Glutamatergic neuron (in vitro differentiated cells): ENCODE measurements at places on chromosomes 5 and 9.

GRCh38 chr9:105355781-105356180 is 92.1 kb upstream of the FSD1L start:
- no peak for DNase-seq

GRCh38 chr9:34988218-34989002 is 1.1 kb upstream of the DNAJB5 start:
- DNase-seq = peak; percentile 67

DNA sequence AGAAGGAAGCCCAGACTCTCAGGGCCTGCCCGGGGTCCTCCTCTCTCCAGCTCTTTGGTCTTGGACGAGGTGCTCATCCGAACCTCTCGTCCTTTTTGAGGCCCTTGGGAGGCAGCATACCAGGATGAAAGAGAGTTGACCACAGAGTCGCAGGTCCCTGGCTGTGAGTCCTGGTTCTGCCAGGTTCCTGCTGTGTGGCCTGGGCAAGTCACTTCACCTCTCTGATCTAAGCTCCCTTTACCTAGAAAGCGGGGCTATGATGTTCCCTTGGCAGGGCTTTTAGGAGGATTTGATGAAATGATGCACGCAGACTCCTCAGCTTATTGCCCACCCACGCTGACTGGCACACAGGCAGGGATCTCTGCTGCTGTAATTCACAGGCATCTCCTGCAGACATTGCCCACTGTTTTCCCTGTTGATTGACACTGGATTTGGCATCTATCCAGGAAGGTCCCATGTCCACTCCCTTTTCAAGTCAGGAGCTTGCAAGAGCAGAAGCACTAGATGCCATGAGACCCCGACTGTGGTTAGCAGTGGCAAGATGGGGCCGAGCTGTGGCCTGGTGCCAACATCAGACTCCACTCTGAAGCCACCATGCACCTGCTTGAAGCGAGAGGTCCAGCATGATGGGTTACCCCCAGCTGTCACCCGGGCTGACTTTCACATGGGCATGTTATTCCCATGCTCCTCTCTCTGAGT is 71.5 kb downstream of the MACROH2A1 start:
- DNase-seq = no peak

GRCh38 chr9:121105531-121105930 is 30.8 kb downstream of the CNTRL start:
- no peak for DNase-seq

- DNase-seq = no peak
Measured at GRCh38 chr5:59766427-59767210, 126.9 kb downstream of the PDE4D start.

DNA sequence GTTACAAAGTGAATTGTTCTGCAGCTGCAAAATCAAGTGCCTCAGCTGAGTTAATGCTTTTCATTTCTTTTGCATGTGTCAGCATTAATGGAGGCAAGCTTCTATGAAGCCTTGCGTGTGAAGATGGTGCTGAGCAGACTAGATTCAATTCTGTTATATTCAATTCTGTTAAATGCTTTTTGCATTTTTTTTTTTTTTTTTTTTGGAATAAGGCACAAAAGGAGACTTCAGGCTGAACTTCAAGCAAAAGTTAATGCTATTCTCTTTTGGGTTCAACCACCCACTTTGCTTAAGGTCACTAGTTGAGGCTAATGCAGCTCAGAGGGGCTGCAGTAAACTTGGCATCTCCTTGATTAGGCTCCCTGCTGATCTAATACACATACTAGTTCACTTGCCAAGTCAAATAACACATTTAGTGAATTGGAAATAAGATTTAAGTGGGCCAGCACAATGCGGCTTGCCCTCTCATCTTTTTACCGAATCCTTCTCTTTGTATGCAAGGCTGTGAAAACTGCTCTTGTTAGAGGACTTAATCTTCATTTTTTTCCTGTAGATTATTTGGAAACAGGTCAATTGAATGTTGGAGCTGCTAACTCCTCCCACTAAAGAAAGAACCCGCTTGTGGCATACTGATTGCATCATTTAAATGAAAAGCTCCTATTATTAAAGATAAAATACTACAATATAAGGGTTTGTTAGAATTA is 1020.2 kb downstream of the NR2F1-AS1 start:
- DNase-seq = no peak

GRCh38 chr5:114660791-114661190 is 298.9 kb downstream of the KCNN2 start:
- DNase-seq = no peak

DNA sequence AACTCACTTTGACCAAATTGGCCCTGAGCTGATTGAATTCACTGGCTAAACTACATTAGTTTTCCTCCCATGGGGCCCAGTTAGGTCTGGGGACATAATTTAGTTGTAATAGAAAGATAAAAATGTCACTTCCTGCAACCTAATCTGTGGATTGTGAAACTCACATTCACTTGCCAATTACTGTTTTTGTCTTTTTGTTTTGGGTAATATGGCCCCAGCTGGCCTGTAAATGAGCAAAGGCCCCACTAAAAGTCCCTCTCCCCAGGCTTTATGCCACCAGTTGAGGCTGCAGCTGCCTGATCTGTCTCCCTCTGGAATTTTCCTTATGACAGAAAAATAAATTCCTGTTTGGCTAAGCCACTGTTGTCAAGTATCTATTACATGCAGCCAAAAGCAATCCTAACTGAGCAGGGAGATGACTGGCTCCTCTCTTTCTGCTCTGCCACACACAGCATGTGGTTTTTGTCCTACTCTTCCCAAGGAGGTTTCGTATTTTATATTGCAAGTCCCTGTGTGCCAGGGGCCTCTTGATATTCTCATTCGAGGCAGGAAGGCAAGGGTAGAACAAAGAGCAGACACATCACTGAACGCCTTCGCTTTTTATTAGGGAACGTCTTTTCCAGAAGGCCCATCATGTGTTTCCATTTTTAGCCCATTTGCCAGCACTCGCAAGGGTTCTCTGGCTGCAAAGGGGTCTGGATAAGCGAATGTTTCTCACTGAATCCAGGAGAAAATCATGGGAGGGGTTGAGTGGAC is 24.1 kb upstream of the SLC25A48 start:
- no peak for DNase-seq

GRCh38 chr9:12705738-12706391 is 12.7 kb downstream of the TYRP1 start:
- DNase-seq = no peak

GRCh38 chr9:20650750-20651299 is 28.5 kb upstream of the MLLT3 start:
- no peak for DNase-seq

GRCh38 chr5:170225326-170226128 is 7.3 kb upstream of the C5orf58 start:
- DNase-seq = peak; percentile 82

DNA sequence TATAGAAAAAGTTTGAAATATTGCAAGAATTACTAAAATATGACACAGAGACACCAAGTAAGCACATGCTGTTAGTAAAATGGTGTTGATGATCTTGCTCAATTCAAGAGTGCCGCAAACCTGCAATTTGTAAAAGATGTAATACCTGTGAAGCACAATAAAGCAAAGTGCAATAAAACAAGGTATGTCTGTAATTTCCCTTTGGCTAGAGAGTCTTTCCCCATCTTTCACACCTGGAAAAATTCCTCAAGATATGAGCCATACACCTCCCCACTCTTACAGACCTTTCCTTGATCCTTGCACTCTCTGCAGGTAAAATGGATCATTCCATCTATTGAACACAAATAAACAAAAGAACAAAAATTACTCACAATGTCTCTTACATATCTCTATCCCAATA is 597.8 kb downstream of the EFNA5 start:
- no peak for DNase-seq

- DNase-seq = no peak
Measured at GRCh38 chr5:127518319-127518621, 830 bp downstream of the PRRC1 start.

GRCh38 chr5:98639274-98639673 is 134.2 kb upstream of the RGMB start:
- DNase-seq = no peak

DNA sequence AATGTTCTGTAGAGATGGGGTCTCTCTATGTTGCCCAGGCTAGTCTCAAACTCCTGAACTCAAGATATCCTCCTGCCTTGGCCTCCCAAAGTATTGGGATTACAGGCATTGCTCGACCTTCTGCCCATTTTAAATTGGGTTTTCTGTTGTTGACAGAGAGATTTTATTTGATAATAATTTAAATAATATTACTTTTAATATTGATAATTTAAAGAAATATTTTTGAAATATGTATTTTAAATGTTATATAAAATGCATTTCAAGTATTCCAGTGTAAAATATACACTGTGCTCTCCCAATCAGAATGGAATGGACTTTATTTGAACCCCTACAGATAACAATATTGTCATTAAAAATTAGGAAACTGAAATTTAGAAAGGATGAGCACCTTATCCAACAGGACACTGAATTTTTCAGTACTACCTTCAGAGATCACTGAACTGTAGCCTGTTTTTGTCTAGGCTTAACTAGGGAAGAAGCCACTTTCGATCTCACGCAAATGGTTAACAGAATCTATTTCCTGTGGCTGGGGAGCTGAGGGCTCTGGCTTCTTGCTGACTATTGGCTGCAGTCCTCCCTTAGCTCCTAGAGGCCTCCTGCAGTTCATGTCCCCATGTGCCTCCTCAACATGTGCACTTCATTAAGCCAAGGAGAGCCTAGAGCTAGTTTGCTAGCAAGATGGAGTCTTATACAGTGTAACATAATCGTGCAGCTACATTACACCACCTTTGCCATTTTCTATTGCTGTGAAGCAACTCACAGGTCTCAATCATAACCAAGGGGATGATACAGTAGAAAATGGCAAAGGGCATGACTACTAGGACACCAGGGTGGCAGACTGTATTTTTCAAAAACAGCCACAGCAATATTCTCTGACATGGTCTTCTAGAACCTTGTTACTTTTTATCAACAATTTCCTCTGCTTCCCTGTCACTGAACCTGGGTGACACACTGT is 150.0 kb downstream of the CDC42SE2 start:
- DNase-seq = no peak

DNA sequence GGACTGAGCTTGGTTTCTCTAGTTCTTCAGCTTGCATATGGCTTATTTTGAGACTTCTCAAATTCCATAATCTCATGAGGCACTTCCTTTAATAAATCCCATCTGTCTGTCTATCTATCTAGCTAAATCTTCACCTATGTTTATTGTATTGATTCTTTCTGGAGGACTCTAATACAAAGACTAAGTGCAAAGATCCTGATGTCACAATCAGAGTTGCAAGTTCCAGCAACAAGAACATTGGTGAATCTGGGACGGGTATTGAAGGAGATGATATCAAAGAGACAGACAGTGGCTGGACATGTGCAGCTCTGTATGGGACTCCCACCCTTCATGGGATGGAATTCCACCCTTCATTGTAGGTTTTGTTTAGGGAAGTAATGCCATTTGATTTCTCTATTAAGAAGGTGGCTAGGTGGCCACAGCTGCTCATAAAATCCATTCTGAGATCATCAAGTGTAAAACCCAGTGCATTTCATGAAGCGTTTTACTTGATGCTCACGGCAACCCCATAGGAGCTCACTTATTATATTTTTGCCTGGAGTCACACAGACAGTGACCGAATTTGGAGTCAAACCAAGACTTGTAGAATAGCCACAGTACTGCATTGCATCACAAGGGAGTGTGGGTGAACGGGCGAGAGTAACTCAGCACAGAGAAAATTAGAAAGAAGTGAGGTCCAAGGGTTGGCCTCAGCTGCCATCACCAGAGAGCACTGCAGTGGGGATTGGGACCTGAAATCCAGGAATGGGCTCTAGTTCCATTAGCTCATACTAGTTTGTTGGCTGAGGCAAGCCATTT is 24.9 kb downstream of the TAS2R1 start:
- no peak for DNase-seq

- peak; percentile 80 for DNase-seq
Measured at GRCh38 chr9:36995927-36996705, 38.0 kb downstream of the PAX5 start.

DNA sequence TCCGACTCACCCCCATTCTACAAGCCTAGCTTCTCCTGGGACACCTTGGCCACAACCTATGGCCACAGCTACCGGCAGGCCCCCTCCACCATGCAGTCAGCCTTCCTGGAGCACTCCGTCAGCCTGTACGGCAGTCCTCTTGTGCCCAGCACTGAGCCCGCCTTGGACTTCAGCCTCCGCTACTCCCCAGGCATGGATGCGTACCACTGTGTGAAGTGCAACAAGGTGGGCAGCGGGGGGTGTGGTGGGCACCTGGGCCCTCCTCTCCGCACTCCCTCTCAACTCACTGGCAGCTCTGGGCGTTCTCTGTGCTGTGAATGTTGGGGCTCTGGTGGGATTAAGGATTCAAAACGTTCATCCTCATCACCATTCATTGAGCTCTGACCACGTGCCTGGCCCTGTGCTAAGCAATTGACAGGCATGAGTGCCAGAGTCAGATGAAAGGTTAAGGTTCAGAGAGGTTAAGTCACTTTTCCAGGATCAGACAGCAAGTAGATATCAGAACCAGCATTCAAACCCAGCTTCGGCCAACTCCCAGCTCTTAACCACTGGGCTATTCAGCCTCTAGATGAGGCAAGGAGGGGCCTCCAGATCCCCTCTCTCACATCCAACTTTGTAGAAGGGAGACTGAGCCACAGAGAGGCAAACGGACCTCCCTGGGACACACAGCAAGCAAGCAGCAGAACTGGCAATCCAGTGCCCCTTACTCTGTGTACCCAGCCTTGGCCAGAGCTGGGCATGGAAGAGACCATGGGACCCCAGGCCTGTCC is 9.9 kb downstream of the GFI1B start:
- DNase-seq = no peak

GRCh38 chr5:150266871-150267291 is 22.7 kb downstream of the CAMK2A start:
- no peak for DNase-seq

GRCh38 chr5:175521313-175521833 is 43.0 kb downstream of the SFXN1 start:
- DNase-seq = no peak

DNA sequence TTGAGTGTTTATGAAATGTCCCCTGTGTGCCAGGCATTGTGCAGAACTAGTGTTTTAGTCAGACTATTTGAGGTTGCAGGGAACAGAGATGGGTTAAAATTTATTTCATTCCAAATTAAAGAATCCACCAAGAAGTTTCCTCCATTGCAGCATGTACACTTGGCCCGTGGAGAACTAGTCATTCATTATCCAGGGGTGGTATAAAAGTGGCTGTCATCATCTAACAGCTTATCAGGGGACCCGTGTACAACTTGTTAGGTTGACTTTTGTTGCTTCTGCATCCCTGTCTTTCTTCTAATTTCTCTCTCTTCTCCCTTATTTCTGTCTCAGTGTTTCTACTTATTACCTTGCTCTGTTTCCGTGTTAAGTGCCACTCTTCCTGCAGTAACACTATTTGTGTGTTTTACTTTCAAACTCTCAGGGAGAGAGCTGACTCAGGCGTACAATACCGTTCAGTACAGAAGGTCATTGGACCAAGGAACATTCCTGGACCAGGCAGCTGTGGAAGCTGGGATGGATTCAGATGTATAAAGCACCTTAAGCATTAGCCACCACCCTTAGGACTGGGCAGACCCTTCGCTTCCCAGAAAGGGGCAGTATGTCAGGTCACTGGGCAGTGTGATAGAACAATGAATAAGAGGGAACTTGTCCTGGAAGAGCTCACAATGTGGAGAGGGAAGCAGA is 36.1 kb downstream of the MAP3K1 start:
- no peak for DNase-seq

- DNase-seq = no peak
Measured at GRCh38 chr9:92206488-92206887, 87.0 kb downstream of the IARS1 start.
